ENCODE measurements at places on chromosomes 3 and 15.

DNA sequence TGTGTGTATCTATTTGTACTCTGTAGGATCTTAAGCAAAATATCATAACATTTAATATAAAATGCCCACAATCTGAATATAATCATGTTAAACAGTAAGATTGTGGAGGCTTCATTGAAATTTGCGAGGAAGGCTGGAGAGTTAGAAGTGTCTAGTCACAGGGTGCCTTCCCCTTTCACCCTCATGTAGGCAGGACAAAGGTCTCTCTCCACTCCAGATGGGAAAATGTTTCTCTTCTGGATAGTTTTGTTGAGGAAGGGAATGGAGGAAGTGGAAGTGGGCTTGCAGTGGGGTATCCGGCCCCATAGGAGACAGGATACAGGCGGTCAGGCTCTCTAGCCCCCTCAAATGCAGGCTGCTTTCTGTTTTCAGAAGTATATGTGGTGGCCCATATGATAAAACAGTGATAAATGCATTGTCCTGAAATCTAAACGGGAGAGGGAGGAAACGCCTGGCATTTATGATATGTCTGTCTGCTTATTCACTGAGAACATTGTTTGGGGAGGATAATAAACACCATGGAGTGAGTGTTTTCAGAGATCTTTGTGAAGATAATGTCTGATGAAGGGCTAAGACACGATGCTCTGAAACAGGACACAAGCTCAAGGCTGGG is 13.3 kb upstream of the MYZAP start:
- DNase-seq: no peak

DNA sequence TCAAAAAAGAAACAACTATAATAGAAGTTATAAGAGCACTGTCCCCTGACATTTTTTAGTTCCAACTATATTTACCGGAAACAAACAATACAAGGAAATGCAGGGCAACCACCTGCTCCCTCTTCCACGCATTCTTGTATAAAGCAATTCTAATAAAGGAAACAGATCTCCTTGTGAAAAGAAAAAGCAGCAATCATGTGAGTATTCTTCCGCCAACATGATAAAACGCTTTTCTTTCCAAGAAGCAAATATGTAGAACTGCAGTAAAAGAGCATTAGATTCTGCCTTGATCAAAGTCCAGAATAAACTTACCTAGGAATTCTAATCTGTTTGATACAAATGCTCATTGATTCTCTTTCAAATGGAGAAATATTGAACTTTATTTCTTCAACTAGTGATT is 230.3 kb downstream of the CNTN3 start:
- DNase-seq: no peak

DNA sequence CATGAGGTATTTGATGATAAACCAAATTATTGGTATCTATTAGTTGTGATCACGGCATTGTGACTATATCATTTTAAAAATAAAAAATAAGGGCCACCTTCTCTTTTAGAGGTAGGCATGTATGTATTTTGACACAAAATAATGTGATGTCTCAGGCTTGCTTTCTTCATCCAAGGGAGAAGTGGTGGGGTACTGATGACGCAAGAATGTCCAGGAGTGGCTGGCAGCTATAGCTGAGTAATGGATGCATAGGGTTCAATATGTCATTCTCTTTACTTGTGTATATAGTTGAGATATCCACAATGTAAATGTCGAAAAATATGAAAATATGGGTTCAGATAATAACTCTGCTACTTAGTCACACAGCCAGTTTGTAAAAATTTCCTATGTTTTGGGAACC is 46.8 kb upstream of the NSMCE3 start:
- DNase-seq: no peak

- DNase-seq: no peak
Measured at GRCh38 chr3:154156530-154156929, 35.3 kb downstream of the ARHGEF26 start.

DNA sequence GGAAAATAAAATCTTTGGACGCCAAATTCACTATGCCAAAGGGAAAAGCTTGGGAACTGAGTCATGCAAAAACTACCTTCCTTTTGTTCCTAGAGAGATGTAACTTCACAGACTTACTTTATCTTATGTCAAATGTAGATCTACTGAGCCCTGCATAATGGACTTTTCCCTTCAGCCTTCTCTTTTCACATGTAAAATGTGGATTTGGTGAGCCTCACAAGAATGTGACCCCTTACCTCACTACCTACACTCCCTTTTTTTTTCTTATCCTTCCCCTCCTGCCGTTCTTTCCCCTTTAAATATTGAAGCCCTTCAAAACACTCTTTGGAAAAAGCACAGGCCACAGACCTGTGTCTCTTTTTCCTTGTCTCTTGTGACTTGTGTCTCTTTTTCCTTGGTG is 14.0 kb upstream of the PCCB start:
- no peak for DNase-seq

- DNase-seq: no peak
Measured at GRCh38 chr3:118772547-118773011, 262.1 kb downstream of the IGSF11 start.

DNA sequence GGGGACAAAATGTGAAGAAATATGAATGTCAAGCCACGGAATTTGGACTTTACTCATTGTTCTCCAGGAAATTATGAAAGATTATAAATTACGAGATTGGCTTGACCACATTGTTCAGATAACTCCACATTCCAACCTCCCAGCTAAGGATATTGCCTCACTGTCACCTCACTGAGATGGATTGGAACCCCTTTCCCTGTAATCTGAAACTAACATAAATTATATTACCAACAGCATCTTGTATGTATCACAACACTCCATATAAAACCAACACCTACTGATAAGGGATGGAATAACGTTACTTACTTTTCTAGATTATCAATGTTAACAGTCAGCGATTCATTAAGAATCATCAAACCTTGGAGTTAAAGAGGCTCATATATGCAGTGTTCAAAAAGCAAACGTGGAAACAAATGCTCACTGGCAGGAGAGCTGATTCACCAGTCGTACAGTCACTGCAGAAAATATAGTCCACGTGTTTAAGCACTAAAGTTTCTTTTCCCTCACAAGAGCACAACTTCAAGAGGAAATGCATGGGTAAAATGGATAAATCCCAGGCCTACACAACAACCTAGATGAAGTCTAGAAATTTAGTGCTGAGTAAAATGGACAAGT is 451.5 kb downstream of the FGF12 start:
- DNase-seq: no peak

GRCh38 chr3:60812502-60812901 is 438.8 kb downstream of the FHIT start:
- DNase-seq: no peak

DNA sequence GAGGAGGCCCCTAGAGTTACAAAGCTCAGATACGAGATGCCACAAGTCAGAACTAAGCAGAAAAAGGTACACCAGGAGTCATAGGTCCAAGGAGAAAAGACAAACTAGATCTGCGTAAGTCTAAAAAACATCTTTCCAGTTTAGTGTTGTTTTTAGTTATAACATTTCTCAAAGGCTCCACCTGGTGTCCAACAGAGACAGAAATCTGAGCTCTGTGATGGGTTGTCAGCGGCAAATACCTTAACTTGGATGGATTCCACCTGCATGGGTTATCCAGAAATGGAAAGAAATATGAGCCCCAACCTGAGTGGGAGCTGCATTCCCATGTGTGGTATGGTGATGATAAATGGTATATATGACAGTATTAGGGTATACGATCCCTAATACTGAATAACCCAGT is 238.6 kb upstream of the CHRM5 start:
- no peak for DNase-seq

GRCh38 chr15:61479613-61480012 is 250.5 kb upstream of the RORA start:
- no peak for DNase-seq

DNA sequence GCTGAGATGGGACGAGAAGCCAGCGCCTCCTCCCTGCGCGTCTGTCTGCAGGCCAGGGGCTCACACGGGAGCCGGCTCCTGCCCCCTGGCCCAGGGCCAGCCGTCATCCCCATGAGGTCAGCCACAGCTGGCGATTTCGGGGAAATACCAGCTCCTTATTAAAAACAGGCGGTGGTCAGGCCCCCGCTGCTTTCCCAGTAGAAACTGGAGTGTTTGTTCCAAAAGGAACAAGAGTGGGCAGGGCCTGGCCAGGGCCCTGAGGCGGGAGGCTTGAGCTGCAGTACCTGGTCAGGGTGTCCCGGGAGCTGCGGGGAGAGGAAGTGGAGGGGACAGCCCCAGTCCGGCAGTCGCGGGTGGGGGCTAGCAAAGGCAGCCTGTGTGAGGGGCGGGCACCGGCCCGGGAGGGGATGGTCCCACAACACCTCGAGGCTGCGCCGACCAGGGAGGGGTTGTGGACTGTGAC is 17.8 kb downstream of the MYL3 start:
- DNase-seq: no peak

DNA sequence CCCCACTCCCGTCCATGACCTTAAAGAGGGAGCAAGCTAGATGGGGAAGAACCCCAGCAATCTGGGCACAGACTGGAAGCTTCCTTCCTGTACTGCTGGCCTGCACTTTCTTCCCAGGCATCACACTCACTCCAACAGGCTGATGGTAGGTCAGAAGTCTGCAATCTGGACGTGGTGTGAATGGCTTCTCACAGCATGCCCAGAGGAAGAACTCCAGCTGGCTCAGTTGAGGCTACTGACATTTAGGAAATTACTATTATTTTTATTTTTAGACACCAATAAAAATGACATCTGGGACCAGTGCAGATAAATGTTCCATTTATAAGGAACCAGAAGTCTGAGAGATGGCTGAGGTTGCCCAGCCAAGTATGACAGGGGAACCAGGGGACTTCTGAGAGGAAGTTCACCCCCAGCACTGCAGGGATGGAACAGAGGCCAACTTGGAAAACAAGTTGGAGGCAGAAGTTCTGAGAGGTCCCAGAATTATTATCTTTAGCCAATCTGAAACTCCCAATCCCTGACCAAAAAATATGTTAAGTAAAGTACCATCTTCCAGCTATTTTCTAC is 163.8 kb upstream of the CTNNB1 start:
- DNase-seq: no peak

GRCh38 chr15:57607570-57608000 is 15.9 kb downstream of the MYZAP start:
- DNase-seq: no peak

DNA sequence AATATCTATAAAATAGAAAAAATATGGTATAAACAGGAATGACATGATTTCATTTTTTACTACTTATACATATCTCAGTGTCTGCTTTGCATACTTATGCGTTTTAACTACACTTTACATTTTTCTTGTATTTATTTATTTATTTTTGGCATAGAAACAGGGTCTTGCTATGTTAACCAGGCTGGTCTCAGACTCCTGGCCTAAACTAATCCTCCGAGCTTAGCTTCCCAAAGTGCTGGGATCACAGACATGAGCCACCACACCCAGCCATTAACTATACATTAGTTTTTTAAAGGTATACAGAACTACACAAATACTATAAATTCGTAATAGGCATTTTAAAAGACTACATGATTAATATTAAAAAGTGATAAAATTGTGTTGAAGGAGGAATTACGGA is 9.1 kb downstream of the ADAM10 start:
- no peak for DNase-seq

DNA sequence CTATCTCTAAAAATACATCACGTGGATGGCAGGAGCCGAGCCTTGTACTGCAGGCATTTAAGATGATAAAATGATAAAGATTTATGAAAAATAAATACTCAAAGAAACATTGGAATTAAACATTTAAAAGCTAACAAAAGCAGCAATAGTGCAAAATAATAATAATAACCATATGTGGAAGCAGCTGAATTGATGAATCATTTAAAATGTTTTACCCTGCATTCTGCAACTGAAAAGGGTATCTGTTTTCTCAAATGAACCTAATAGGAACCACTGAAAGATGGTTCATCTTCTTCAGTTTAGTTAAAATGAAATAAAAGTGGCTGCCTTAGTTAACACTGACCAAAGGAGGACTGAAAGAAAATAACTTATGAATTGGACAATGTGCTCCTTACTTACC is 436.1 kb downstream of the TUSC7 start:
- DNase-seq: no peak

- DNase-seq: no peak
Measured at GRCh38 chr3:182268711-182269110, 524.6 kb upstream of the ATP11B start.

DNA sequence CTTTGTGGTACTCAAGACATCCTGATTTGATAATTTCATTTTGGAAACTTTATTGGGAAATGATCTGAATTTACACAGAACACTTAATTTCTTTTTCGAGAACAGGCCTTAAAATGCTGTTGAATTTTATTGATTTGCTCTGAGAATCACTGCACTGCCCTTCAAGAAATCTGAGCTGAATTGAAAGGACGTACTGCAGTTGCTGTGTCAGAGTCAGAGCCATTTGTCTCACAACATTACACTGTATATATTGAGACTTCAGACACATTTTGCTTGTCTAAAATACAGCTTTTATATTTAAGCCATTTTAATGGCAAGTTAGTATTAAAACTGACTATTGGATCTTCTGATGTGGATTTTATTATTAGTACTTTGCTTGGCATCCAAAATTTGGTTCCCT is 504.1 kb downstream of the NLGN1 start:
- no peak for DNase-seq

- no peak for DNase-seq
Measured at GRCh38 chr15:73564255-73564654, 68.9 kb downstream of the NPTN start.

- DNase-seq: no peak
Measured at GRCh38 chr3:64265646-64266045, 40.4 kb upstream of the PRICKLE2 start.

- no peak for DNase-seq
Measured at GRCh38 chr15:99435877-99436541, 129.8 kb upstream of the MEF2A start.

GRCh38 chr15:31440754-31441311 is 114.2 kb downstream of the KLF13 start:
- no peak for DNase-seq

GRCh38 chr3:9777694-9778021 is 7.9 kb upstream of the CAMK1 start:
- DNase-seq: no peak

DNA sequence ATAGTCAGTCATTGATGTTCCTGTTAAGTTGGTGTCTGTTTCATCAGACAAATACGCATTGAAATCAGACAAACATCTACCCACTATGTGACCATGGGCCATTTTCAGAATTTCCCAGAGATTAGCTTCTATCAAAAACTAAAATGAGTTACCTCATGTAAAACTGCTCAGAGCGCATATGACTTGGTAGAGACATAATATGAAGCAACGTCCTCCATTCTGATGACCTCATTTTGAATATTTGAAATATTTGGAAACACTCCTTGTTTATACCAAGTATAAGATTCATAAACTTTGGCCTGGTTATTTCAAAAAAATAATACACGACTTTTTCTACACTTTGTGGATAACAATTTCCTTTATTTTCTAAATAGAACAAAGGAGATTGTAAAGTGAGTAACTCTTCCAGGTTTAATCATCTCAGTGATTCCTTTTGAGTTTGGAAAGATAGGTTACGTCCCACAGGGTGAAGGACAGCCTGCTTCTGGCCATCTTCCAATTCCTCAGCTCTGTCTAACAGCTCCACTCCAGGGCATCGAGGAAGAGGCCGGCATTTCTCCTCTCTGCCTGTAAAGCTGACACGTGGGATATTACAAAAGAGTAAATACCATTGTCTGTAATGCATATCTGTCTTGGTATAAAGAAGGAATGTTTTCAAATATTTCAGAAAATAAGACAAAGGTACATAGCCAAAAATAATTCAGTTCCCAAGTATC is 122.6 kb downstream of the CADM2 start:
- DNase-seq: no peak

Data from NCI-H1436 treated with DMSO at 0.1 percent for 48 hours (cell line).